ENCODE measurements at places on chromosomes 4 and X.

GRCh38 chrX:5672099-5672498, 556.6 kb downstream of the NLGN4X start:
- no peak for DNase-seq

DNA sequence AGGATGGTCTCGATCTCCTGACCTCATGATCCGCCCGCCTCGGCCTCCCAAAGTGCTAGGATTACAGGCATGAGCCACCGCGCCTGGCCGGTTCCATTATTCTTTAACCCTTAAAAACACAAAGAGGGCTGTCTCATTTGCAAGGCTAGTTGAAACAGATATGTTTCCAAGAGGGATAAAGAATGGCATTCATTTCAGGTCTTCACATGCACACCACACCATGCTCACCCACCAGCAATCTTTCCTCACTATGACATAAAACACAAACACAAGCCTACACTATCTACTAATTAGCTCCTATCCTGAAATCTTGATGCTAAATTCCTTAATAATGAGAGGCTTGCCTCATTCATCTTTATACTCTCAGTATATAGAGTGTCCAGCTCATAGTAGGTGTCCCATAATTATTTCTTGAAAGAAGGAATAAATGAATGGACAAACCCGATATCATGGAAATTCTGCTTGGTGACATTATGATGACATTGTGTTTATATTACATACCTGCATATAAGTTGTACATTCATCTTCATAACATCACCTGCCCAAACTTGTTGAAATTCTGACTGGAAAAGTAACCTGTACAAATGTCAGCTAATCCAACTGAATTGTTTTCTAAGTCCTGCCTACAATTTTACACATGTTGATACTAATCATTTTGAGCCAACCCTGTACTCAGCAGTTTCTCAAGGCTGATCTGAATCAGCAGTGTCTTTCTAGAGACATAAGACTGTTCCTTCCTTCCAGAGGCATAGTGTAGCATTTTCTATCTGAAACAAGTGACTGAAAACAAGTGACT, 408.5 kb downstream of the KLHL13 start:
- no peak for DNase-seq

DNA sequence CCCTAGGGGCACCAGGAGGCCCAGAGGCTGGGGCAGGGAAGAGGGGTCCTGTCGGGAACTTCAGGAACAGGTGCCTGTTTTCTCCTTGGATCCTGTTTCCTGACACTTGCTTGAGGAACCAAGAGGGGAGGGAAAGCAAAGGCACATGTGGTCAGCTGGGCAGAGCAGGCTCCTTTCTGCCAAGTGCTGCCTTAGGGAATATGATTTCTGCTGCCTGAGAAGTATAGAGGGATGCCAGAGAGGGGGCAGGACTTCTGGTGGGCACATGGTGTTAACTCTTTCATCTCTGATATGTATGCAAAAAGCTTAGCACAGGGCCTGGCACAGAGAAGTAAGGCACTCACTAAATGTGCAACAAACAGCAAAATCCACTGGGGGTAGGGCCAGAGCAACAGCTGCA, 51.2 kb upstream of the PJA1 start:
- no peak for DNase-seq

DNA sequence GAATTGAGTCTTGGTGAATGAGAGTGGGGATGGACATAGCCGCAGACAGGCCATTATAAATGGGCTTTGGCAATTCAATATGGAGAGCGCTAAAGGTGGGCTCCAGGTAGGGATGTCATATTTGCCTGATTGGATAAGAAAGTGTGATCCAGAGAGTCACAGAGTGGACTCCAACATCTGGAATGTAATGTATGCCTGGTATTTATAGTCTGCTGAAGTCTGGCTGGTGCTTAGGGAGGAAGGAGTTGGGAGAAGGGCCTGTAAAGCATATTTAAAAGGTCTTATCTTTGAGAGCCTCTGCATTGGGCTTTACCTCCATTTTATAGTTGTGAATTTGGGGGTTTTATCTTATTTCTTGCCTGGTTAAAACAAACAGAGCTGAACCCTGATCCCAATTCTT, 153.2 kb downstream of the GALNTL6 start:
- DNase-seq = no peak

DNA sequence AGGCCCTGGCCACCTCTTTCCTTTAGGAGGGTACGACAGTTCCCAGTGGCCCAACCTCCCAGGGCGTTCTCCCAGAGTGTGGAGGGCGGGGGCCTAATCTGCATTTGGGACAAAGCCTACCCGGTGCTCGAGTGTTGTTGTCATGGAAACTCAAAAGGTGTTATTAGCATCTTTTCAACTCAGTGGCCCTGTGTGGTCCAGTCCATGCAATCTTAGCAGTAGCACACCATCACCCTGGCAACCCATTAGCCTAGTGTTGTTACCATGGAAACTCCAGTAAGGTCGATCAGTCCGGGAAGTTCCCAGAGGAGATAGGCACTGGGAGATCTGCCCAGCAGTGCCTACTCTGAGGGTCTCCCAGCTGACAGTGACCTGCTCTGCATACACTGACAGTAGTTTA, 20.2 kb downstream of the APLN start:
- no peak for DNase-seq

- no peak for DNase-seq
Observed at GRCh38 chr4:147538711-147539110, 57.8 kb downstream of the EDNRA start.

DNA sequence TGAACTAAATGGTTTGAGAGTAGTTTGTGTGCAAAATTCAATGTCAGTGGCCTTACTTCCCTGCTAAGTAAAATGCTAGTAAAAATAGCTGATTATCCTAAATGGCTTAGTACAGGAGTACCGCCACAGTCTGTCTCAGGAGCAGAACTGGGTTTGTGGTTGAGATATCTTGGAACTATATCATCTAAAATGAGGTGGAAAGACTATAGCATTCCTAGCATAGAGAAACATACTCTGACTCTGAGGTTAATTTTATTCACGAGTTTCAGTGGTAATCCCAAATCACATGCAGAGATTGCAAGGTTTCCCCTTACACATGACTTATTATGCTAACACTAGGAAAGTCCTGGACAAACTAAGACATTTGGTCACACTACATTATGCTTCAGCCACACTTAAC, 70.4 kb downstream of the OR13H1 start:
- no peak for DNase-seq

DNA sequence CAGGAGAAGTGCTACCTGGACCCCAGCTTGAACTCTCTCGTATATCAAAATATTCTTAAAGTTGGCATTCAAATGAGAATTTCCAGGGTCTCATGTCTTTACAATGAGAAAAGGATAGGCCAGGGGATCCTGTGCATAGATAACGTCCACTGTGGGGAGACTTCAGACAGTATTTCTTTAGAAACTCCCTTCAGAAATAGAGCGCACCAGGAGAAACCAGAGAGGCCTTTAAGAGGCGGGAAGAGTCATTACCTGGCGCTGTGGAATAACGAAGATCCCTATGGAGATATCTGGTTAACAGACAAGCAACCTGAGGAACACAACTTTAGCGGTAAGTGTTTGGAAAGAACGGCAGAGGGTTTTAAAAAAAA, 600 bp downstream of the RADX start:
- no peak for DNase-seq

GRCh38 chr4:169557061-169557636, 55.2 kb downstream of the NEK1 start:
- DNase-seq = peak; percentile 13

GRCh38 chr4:8846826-8847225, 24.8 kb downstream of the HMX1 start:
- no peak for DNase-seq

DNA sequence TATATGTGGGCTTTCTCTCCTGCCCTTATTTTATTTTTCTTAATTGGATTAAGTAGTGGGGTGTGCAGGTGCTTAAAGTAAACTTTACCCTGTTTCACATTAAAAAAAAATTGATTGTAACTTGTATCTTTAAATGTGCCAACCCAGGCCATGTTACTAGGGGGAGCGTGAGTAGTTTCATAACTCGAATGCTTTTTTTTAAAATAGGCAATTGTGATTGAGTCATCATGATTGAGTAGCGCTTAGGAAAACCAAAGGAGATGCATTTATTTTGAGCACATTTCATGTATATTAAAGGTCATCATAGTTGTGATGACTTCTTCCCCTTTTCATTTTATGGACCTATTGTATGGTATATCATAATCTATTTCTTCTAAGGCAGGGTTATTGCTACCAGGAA, 32.2 kb downstream of the GPAT3 start:
- DNase-seq = no peak

- DNase-seq = no peak
Observed at GRCh38 chrX:1027133-1027532, 185.3 kb downstream of the CRLF2 start.

DNA sequence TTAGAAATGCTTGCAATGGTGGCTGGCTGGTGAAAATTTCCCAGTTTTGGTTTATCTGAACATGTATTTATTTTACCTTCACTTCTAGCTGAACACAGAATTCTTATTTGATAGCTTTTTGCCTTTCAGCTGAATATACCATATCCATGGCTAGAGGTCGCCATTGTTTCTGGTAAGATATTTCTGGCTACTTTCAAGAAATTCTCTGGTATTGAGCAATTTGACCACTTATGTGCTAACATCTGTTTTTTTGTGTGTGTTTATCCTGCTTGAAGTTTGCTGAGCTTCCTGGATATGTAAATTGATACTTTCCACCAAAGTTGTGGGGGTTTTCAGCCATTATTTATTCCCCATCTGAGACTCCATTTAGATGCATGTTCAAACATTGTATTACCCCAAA, 75.4 kb downstream of the FBXW7 start:
- DNase-seq = peak; percentile 84

DNA sequence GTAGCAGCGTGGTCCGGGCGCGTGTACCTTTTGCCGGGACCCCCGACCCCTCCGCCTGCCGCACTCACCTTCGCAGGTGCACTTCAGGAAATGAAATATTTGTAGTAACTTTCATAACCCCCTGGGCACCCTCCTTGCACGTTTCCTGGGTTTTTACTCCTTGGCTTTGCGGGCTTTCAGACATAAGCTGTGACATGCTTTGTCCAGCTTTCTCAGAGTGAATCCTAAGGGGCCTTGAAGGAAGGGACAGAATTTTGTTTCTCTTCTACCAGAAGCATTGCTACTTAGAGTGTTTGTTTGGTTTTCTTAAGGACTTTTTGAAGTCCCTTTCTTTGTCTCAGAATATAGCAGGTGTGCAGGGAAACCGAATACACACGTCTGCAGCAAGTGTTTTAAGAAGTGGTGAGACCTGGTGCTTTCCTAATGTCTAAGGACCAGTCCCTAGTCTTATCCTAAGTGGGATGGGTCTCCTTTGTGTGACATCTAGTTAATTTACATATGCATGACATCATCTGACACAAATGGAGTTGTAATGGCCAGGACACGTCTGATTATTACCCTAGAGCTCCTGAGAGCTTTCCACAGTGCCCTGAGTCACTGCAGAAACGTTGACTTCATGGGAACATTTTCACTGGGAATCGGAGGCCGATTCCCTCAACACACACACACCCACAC, 1.3 kb downstream of the FAM149A start:
- DNase-seq = peak; percentile 3

GRCh38 chr4:107379054-107379869, 340.8 kb downstream of the PAPSS1 start:
- peak; percentile 64 for DNase-seq

DNA sequence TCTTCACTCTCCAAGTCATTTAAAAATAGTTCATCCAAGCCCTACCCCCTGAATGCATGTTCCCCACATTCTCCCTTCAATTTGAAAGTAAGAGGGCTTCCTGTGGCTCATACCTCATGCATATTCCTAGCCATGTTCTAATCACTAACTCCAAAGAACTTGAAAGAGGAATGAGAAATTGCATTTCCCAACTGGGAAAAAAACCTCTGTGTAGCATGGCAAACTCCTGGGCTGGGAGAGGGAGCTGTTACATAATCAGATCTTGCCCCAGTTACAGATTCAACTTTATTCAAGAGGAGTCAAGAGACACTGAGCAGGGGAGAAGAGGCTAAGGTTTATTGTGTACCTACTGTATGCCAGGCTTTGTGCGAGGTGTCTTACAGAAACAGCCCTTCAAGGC, 90.2 kb downstream of the SLC2A9 start:
- DNase-seq = no peak

GRCh38 chrX:39445336-39445735, 644.1 kb downstream of the MID1IP1 start:
- DNase-seq = no peak

GRCh38 chrX:15146515-15146914, 123.4 kb downstream of the ASB9 start:
- DNase-seq = peak; percentile 9

DNA sequence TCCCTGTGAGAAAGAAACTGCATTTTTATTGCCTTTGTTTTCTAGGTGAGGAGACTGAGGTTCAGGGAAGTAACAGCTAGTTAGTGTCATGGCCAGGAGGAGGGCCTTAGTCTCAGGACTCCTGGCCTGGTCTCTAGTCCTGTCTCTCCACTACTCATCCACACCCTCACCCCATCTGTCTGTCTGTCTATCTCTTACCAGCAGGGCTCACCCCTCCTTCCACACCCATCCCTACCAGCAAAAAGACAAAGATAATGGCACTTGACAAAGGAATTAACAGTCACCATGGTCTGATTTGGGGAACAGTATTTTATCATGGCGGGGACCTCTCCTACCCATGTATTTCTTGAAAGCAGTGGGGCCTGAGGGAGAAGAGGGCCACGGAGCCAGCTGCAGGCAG, 125.8 kb downstream of the REPS2 start:
- no peak for DNase-seq

GRCh38 chr4:123788577-123788976, 392.0 kb downstream of the SPRY1 start:
- no peak for DNase-seq

- DNase-seq = no peak
Observed at GRCh38 chr4:47553329-47554125, 68.5 kb downstream of the ATP10D start.

- peak; percentile 64 for DNase-seq
Observed at GRCh38 chrX:72306851-72307645, 1.3 kb upstream of the CITED1 start.

GRCh38 chr4:2798399-2799223, 5.7 kb downstream of the SH3BP2 start:
- no peak for DNase-seq

DNA sequence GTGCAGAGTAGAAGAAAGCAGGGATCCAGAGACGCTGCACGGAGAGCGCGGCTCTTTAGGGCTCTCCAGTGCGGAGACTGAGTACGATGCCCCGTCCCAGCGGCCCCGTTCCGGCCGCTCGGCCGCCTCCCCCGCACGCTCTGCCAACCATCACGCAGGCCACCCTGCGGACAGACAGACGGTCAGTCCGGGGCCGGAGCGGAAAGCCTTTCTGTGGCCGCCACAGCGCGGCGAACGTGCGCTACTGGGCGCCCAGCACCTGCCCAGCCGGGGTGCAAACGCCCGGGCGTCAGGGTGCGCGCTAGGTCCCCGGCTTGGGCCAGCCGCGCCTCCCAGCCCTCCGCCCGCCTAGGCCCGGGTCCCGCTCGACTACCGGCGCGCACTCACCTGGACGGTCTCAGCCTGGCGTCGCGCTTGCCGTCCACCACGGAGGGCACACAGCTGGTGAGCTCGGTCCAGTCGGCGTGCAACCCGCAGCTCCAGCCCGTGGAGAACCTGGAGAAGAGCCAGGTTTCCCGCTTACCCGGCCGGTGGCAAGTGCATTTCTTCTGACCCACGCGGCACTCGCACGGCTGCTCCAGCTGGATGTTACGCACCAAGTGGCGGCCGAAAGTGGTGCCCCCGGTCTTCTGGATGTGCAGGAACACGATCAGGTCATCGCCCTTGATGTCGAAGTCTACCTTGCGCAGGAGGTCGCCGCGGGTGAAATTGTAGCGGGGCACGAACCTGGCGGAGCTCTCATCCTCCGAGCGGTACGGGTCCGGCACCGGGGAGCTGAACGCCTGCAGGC, 1.8 kb downstream of the HS6ST2 start:
- no peak for DNase-seq
